B cell (primary cell): ENCODE measurements at places on chromosomes 11 and 22.

- no peak for DNase-seq
Observed at GRCh38 chr11:134155946-134156865, 67.6 kb downstream of the NCAPD3 start.

GRCh38 chr22:20777420-20778177 lies 3.7 kb downstream of the SERPIND1 start:
- no peak for DNase-seq

DNA sequence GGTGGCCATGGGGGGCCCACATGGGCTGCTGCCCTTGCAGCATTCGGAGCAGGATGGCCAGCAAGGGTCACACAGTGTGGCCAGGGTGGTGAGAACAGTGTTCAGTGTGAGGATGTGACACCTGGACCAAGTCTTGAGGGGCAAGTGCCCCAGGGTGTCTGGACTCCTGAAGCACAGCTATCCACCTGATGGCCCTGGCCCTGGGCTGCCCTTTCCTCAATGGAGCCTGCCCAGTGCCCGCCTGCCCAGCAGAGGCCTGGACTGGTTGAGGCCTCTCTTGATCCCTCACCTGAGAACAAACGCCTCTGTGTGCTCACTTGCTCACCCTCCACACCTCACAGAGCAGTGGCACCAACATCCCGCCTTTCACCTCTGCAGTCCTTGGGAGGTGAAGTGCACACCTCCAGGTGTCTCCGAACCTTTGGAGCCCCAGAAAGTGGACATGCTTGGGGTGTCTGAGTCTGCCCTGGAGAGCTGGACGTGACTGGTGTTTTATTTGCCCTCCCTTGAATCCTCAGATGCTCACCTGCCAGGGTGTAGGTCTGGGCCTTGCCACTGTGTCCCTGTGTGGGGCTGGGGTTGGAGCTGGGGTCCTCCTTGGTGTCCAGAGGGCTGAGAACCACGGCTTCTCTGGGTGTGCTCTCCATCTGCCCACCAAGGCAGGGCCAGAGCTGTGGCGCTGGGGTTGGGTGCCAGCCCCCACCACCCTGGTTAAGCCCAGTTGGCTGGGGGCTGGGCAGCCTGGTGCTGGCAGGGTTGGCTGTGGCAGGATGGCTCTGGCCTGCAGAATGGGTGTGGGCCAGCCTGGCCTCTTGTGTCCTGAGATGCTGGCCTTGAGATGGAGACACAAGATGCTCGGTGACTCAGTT lies 3.8 kb upstream of the MUC2 start:
- DNase-seq, result no peak

DNA sequence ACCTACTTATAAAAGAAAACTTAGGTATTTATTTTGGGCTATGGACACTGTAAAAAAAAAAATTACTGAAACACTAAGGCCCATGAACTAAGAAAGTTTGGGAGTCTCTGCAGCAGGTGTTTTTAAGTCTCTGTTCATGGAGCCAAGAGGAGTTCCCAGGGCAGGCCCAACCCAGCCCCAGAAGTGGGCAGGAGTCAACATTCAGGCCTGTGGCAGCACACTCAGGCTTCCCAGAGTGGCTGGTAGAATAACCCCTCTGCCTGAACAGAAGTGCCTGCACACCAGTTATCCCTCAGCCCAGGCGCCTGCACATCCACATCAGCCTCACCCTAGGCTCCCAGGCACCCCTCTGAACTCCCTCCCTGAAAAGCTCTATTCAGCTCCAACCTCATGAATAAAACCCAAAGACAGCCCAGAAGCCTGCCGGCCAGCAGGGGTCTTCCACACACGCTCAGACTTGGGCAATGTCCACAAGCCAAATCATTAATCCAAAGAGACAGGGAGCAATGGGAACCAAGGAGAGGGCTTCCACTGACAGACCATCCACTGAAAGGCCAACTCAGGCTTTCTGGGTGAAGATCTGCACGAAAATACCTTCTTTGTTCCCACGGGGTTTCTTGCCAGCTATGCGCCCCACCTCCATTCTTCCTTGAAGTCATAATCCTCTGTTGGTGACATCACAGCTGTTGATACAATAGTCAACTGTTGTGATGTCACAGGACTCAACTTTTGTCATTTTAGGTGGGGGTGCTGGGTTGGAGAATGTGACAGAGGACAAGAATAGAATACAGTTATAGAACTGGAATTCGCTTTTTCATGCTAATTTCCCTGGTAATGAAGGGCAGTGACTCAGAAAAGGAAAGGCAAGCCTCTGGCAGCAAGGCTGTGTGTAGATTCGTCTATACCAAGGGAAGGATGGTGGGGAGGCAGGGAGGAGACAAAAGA lies 83.7 kb downstream of the RPL27A start:
- DNase-seq, result no peak

- no peak for DNase-seq
Observed at GRCh38 chr11:22441831-22442230, 103.7 kb downstream of the SLC17A6 start.

DNA sequence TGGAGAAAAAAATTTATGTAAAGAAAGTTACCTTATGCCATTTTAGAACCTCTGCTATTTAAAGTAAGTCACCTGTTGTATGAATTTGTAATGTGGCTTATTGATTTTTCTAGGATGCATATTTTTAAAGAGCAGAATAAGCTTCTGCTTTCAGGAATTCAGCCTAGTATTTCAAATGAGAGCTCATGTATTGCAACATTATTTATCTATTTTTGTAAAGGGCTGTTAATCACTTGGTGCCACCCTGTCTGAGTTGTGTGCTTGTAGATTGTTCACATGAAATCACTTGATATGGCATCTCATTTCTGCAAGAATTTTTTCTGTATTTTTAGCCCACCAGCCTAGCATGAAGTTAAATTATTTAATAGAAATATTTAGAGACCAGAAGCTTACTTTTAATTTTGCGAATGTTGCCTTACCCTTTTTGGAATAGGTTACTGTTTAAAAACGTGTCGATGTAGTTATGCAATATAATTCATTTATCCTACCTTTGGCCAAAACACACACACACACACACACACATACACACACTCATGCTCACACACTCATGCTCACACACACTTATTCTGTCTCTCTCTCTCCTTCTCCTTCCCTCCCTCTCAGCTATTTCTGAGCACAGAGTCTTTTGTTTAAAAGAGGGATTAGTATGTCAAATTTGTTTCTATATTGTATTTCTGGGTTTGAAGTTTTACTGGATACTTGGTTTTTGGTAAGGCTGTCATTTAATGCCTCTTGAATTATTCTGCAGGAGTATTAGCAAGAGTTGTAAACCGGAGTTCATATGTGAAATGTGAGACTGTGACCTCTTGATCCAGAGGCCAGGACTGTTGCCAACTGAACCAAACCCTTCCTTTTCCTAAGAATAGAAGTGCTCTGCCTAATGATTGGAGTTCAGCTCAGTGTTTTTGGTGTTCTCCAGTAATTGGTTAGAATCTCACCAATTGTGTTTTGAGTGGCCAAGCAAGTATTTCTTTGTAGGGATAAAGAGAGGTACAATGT lies 34.4 kb downstream of the YAP1 start:
- DNase-seq, result no peak

DNA sequence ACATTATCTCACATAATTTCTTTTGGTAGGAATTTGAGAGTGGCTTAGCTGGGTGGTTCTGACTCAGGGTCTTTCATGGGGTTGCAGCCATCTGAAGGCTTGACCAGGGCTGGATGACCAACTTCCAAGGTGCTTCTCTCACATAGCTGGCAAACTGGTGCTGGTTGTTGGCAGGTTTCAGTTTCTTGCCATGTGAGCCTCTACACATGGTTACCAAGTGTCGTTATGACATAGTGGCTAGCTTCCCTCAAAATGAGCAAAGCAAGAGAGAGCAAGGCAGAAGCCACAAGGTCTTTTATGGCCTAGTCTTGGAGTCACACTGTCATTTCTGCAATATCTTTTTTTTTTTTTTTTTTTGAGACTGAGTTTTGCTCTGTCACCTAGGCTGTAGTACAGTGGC lies 4.2 kb upstream of the TFIP11 start:
- DNase-seq, result no peak

GRCh38 chr11:128624269-128625175 lies 37.2 kb upstream of the ETS1 start:
- peak; percentile 92 for DNase-seq

GRCh38 chr22:44914026-44914721 lies 95.6 kb downstream of the PHF21B start:
- DNase-seq, result no peak

GRCh38 chr11:112113539-112114457 lies 27.1 kb downstream of the SDHD start:
- DNase-seq, result peak; percentile 53

GRCh38 chr11:119130662-119131061 lies 9.3 kb downstream of the HINFP start:
- DNase-seq, result no peak

DNA sequence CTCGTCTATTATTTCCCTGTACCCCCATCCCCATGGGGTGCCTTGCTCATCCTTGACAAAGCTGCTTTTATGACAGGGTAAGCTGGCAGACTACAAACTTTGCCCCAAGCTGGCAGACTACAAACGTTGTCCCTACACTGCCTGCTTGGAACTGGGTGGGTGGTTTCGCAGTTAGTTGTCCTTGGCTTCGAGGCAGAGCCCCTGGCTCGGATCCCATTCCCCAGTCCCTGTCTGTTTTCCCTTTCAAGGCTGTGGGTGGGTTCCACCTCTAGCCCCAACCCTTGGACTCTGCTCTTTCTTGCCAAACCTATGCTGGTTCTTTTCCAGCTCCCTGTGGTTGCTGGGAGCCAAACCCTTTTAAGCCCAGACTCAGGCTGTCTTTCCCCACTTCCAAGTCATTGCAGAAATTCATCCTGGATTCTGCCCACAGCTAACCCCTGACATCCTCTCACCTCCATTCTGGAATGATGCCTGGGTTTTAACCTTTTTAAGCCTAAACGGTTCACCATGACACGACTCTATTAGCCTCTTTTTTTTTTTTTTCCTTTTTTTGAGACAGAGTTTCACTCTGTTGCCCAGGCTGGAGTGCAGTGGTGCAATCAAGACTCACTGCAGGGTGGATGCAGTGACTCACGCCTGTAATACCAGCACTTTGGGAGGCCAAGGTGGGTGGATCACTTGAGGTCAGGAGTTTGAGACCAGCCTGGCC lies 9.2 kb upstream of the RBM14 start:
- no peak for DNase-seq

DNA sequence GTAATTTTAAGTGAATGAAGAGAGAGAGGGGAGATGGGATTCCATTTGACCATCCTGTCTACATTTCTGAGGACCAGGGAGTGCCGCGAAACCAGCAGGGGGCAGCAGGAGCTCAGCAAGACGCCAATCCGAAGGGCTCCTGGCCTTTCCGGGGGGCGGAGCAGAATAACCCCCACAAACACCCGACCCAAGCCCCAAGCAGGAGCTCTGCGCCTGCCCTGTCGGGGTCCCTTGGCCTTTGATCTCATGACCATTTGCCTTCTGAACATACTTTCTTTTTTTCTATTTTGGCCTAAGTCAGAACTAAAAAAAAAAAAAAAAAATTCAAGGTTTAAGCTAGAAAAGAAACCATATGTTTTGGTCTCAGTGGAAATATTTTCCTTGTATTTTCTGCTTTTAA lies 21.9 kb upstream of the SCN2B start:
- peak; percentile 84 for DNase-seq

DNA sequence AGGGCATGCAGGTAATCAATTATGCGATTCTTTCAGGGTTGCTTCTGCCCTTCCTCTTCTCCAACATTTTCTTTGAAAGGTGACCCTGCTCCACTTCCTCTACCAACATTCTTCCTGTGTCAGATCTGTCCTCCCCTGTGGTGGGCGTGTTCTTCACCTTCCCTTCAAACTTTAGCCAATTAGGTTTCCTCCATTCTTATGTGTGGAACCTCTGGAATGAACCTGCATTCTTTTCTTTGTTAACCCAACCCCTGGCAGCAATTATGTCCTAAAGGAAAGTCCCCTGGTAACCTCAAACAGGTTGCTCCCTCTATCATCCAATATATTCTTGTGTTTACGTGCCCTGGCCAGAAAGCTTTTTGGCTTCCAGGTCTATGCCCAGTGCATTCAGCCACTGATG lies 22.4 kb downstream of the KIRREL3 start:
- DNase-seq, result no peak

- no peak for DNase-seq
Observed at GRCh38 chr22:48806227-48806781, 1021.4 kb downstream of the BRD1 start.

- DNase-seq, result no peak
Observed at GRCh38 chr11:79121351-79121750, 319.5 kb downstream of the TENM4 start.

- DNase-seq, result peak; percentile 74
Observed at GRCh38 chr11:66568124-66568916, at the start of gene CTSF. CTSF (minus strand) TSS chr11:66568606; CDS start chr11:66568486, 120 bp downstream.

- no peak for DNase-seq
Observed at GRCh38 chr22:36925388-36926290, 12.2 kb downstream of the CSF2RB start.

DNA sequence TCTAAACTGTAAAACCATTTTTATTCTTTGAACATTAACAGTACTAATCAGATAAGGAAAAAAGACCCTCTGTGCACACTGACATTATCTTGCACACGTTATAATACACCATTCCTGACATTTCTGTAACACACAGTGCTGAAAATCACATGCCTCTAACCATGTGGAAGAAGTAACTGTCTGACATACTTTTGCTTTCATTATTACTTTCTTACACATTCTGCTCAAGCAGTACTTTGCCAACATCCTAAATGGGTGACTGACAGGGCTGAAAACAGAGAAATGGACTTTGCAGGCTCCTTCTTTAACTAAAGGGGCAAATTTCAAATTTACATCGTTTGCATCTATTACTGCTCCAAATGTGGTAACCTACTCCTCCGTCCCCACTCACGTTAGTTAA lies 22.8 kb upstream of the TP53AIP1 start:
- peak; percentile 41 for DNase-seq

DNA sequence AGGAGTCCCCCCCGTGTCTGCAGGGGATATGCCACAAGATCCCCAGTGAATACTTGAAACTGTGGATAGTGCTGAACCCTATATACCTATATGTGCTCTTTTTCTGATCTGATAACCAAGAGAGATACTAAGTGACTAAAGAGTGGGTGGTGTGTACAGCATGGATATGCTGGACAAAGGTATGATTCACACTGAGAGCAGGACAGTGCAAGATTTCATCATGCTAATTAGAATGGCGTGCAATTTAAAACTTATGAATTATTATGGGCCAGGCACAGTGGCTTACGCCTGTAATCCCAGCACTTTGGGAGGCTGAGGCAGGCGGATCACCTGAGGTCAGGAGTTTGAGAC lies 90.2 kb upstream of the ALKBH3 start:
- no peak for DNase-seq

DNA sequence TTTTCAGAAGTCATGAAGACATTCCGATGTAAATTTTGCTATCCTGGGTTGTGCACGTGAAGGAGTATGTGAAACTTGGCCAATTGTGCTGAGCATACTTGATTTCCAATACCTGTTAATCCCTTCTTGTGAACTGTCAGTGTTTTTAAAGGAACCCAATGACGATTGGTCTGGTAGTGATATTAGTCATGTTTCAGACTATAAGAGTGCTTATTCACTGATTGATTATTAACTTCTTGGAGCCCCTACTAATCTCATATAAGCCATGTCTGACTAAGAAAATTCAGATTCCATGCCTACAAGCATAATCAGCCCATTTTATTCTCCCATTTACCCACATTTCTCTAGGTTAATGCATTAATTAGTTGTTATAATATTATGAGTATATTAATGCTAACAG lies 330.8 kb upstream of the MTNR1B start:
- DNase-seq, result no peak

- DNase-seq, result peak; percentile 39
Observed at GRCh38 chr22:50674606-50675552, 2.3 kb downstream of the SHANK3 start.

GRCh38 chr11:43687120-43687791 lies 6.7 kb downstream of the HSD17B12 start:
- no peak for DNase-seq
